ENCODE measurements at places on chromosomes 7 and 10. TPM values are rescaled to one million over a fixed set of nuclear protein-coding genes. Genes with fewer than 3 reads are reported as not detected.

Gene NEBL
- total RNA-seq: 61.1 TPM

Gene GALNT17
- total RNA-seq: 13.3 TPM

Gene FAM20C
- total RNA-seq: 18.1 TPM

Gene CCL24
- total RNA-seq: not detected

Gene CDC14C
- total RNA-seq: 0.31 TPM

Gene RTKN2
- total RNA-seq: 7.5 TPM

Gene FBXO24
- 0.16 TPM for total RNA-seq

DNA sequence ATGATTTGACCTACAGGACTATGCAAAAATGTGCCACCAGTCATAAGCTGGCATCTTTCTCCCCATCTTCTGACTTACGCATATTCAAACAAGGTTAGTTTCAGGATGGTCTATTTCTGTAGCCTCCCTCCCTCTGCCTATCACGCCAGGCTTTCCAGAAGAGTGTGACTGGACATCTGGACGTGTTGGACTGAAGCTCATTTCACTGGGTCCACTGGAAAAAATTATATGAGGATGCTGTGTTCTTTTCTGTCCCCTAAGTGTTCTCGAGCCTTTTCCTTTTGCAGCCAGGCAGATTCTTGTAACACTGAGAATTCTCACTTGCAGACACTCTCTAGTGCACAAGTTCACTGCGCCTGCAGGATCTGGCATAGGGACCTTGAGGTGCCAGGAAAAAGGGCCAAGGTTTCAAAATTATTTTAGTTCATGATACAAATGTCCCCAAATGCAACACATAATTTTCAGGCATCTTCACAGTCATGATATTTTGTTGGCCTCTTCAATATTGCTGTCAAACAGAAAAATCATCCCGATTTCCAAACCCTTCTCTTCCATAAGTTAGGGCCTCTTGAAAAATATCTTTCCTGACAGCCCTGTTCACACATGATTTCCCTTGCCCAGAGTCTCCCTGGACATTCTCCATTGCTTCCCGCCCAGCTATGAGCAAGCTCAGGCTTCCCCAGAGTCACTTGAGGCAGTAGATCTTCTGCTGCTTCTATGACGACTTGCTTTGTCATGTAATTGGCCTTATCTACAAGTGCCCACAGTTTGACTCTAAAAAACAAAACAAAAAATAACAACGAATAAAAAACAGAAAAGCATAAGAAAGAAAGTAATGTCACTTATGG, 170.4 kb downstream of the BMPER start:
- no peak for DNase-seq

- DNase-seq: no peak
Observed at GRCh38 chr10:113335592-113335991, 217.3 kb upstream of the HABP2 start.

- no peak for DNase-seq
Observed at GRCh38 chr7:100687751-100688300, 6.2 kb downstream of the GIGYF1 start.

- DNase-seq: no peak
Observed at GRCh38 chr7:91079487-91079886, 184.7 kb upstream of the FZD1 start.

- no peak for DNase-seq
Observed at GRCh38 chr10:87603769-87604168, 55.9 kb upstream of the PAPSS2 start.

DNA sequence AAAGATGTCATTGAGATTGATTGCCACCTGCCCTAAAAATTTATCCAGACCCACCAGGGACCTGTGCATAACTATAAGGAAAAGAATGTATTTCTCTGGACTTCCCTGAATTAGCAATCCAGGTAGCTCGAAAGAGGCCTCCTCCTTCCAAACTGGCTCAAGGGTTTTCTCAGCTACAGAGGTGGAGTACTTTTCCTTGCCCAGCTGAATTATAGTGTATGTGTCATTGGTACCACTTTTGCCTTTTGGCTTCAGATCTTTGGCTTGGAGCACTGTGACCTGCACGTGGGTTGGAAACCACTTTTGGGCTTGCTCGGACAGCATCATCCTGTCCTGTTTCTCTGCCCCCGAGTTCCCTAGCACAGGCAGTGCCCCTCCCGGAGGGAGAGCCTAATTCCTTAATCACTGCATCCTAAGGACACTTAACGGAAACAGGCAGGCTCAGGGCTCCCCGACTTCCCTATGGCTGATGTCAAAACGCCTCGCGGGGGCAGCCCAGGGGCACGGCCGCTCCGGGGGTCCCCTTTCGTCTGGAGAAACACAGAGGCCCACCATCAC, 825 bp downstream of the RAB11FIP2 start:
- peak; percentile 54 for DNase-seq

DNA sequence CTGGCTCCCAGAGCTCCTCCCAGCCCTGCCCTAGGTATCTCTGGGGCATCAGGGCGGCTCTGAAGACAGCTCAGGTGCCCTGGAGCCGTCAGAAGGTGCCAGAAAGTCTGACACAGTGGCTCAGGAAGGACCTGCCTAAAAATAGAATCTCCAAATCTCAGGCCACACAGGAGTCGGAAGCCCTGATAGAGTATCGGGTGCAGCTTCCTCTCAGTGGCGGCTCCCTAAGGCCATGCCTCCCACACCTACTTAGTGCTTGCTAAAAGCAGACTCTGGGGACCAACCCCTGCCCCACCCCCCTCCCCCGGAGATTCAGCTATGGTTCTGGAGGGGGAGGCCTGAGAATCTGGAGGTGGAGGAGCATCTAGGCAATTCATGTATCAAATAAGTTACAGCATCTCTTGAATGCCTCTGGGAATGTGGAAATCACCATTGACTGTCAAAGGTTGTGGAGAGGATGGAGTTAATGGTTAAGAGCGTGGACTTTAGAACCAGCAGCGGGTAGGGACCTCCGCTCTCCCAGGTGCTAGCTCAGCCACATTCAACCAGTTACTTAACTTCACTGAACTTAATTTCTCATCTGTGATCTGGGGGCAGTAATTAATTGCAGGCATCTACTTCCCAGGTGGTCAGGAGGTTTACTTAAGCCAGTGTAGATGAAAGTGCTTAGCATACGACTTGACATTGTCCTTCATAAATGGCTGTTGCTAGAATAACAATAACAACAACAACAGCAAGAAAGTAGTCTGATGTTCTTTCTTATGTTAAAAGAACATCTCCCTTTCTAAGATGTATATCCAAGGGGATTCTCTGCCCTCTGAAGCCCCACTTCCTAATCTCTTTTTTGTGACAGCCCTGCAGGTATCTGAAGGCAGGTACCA, 38.6 kb upstream of the MXI1 start:
- no peak for DNase-seq

- DNase-seq: no peak
Observed at GRCh38 chr7:43458330-43459018, 124.4 kb upstream of the STK17A start.

DNA sequence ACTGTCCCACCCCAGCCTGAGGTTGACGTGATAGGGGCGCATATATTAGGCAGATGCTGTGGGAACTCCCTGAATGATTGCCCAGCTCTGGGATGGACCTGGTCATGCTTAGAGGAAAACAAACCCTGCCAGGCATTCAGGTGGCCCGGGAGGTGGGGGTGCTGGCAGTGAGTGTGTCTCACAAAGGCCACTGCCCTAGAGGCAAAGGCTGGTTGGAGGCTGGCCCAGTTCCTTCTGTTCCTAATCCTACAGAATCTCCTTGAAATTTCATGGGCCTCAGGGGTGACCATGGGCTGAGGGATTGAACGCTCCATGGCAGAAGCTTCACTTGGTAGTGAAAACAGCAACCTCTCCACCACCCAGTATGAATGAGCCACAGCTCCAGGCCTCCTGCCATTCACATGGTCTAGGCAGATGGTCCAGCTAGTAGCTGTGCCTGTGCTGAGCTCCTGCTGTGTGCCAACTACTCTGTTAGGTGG, 25.6 kb downstream of the ADRA2A start:
- no peak for DNase-seq

DNA sequence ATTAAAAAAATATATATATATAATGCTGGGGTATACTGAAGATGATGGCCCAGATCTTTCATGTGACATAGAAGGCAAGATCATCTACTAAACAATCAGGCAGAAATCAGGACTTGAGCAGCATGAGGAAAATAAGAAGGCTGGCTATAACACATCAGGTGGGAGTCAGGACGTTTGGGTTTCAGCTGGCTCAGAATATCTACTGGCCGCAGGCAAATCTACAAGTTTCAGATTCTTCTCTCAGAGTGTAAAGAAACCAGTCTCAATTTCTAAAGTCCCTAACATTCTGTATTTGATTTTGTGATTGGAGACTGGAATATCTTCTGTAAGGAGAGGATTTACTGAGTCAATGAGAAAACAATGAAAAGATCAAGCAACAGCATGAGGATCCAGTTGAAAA, 37.7 kb upstream of the FAM3C start:
- DNase-seq: no peak

- DNase-seq: no peak
Observed at GRCh38 chr10:3159152-3159551, 13.4 kb downstream of the PITRM1 start.

DNA sequence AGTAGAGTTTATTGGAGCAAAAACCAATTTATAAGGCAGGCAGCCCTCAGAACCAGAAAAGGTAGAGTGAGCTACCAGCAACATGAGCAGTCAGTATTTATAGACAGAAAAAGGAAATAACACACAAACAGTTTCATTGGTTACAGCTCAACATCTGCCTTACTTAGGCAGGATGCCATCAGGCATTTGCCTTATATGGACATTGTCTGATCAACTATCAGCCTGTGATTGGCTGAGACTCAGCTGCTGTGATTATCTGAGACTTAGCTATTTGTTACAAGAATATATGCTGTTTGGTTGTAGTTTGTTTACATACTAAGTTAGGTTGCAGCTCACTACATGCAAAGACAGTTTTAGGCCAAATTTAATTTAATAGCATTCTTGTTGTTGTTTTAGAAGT, 60.4 kb upstream of the CDK1 start:
- no peak for DNase-seq

GRCh38 chr10:15540727-15541126, 169.6 kb upstream of the FAM171A1 start:
- DNase-seq: no peak

GRCh38 chr10:55277549-55277948, 476.5 kb upstream of the PCDH15 start:
- no peak for DNase-seq

- no peak for DNase-seq
Observed at GRCh38 chr7:179209-179681, 13.1 kb upstream of the FAM20C start.

DNA sequence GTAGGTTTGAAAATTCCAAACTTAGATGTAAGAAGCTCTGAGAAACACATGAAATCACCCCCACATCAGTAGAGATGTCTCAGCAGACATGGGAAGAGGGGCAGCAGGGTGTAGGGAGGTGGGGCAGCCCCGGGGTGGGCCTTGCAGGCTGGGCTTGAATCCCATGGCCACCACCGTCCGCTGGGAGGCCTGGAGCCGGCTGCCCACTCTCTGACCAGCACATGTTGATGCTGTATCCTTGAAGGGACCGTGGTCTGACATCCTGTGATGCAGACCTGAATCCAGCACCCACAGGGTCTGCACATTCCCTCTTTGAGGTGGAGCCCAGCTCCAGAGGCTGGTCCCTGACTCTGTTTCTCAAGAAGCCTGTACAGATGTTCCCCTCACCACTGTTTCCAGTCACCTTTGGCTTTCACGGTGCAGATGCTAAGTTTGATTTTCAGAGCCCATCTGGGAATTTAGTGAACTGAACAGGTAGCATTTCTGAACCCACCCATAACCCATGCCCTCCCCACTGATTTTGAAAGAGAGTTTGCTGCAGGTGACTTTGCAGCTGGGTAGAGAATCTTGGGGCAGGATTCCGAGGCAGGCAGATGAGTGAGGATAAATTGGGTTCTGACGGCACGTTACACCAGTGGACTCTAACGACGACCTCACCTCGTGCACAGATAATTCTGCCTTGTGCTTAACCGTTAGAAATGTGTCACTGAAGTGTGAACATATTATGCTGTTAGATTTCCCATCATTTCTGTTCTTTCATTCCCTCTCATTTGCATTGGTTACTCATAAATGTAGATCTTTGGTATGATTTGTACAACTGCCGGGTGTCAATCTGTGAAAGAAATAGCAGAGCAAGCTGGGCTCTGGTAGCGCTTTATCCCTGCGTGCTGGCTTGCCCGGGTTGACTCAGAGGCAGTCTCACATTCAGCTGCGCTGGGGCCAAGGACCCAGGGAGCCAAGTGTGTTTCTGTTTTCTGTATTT, 45.7 kb downstream of the IKZF1 start:
- no peak for DNase-seq

DNA sequence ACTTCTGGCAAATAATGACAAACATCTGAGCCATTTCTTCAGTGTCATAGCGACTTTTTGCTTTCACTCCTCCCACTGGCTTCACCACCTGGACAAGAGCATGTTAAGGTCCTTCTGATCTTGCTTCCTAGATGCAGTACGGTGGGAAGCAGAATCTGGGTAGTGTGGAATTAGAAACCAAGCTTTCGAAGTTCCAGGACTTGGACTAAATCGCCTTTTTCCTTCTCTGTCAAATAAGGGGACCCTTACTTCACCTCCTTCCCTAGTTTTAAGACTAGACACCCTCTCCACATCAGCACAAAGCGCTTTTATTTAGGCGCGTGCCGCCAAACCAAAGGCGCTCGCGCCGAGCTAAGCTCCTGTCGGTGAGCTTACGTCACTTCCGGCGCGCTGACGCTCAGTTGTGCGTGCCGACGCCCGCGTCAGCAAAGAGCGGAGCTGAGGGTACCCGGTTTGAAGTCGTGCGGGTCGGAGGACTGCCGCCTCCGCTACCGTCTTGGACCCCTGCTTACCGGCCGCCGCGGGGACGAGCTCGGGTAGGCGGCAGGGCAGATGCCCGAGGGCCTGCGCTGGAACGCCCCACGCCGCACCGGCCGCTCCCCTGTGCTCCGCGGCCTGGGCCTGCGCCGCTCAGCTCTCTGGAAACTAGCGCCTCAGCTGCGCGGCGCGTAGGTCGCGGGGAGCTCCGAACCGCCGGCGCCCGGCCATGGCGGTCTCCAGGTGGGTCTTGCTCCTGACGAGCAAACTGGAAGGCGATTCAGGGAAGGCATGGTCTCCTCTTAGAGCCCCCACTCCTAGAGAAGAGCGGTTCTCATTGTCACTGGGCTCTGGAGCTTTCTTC, at the start of gene BTAF1:
Gene BTAF1 (plus strand): TSS at position 400 of the 841 bp plus-strand sequence. CDS start 307 bp downstream, at position 707.
- peak; percentile 79 for DNase-seq

DNA sequence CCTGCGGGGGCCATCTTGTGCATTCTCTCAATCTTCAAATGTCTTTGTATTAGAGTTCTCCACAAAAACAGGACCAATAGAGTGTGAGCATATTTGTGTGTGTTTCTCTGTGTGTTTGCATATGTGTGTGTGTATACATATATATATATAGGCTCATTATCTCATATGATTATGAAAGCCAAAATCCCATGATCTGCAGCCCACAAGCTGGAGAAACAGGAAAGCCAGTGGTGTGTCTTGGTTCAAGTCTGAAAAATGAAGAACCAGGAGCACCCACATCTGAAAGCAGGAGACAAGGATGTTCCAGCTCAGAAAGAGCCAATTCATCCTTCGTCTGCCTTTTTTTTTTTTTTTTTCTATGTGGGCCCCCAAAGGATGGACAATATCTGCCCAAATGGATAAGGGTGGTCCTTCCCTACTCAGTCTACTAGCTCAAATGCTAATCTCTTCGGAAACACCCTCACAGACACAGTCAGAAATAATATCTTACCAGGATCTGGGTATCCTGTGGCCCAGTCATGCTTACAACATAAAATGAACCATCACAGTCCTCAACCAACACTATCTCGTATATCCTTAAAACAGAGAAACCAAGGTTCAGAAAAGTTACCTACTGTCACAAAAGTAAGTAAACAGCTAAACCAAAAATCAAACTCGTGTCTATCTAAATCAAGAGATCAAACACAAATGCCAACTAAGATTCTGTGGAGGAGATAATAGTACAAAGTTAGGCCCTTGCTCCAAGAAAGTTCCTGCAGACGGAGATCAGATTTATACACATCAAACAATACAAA, 141.9 kb downstream of the JMJD1C start:
- DNase-seq: no peak

All from occipital lobe (tissue), 3 donors.